H9 (cell line): ENCODE measurements at places on chromosomes 1 and 21. TPM values are rescaled to one million over a fixed set of nuclear protein-coding genes. Genes with fewer than 3 reads are reported as not detected.
A peak's percentile ranks its signal among the peaks of the same experiment; 100 is the strongest.

The DCLRE1B gene
- total RNA-seq: 12.0 and 13.4 TPM in 2 replicates

The PDZK1 gene
- not detected in 2 replicates for total RNA-seq

The LEPR gene
- 3.3 TPM in 2 replicates for total RNA-seq

- H3K27me3 ChIP-seq: no peaks in the 10 kb centered on the region
- no peak overlapping the region for H3K27ac ChIP-seq
- no peaks in the 10 kb centered on the region; the same call in 1 of the 2 replicates for H3K4me1 ChIP-seq
- no peak overlapping the region for H3K4me3 ChIP-seq
- no peak for DNase-seq
Measured at GRCh38 chr1:209620487-209620884, 31.7 kb downstream of the LAMB3 start.

DNA sequence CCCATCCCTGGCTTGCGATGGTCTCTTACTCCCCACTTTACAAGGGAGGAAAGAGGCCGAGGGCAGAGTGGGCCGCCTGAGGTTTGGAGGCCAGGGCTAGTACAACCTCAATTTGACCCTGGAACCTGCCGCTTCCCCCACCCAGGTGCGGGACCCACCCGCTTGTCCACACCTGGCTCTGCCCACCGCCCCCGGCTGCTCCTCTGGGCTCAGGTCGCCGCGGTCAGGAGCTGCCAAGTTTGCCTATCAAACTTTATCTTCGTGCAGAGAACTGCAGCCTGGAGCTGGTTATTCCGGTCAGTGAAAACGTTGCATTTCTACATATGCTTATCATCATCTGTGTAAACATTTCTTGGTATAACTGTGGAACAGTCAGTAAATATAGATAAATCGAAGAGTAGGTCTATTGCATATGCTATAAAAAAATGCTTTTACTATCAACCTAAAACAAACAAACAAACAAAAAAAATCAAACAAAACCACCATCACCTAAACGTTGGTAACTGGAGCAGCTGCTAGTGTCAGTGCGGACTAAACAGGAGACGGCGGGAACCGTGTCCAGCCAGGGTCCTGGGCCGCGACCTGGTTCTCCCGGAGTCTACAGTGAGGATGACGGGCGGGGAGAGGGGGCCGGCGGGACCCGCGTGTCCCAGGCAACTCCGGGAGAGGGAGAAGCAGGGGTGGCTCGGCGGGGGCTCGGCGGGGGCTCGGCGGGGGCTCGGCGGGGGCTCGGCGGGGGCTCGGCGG lies 906 bp upstream of the ADARB1 start:
- H3K27me3 ChIP-seq: peaks cover 11% of the 10 kb centered on the region; the same call in 1 of the 2 replicates
- no peak for DNase-seq
- H3K4me3 ChIP-seq: peak overlapping the region; percentile 77

DNA sequence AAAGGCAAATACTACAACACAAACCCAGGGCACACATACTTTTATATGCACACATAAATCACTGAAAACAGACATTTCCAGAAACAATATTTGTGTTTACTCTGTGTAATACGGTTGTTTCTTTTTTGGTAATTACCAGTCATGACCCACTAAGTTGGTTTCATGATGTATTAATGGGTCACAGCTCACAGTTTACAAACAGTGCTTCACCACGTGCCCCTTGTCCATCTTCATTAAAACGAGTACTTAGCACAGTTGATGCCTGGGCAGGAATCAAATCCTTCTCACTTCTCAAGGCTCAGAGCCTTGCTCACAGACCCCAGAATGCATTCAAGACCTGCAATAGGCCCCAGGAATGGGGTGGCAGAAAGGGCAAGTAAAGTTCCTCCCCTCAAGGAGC lies 13.8 kb downstream of the SSBP3 start:
- no peaks in the 10 kb centered on the region; the same call in 1 of the 2 replicates for H3K4me1 ChIP-seq
- no peaks in the 10 kb centered on the region for H3K27me3 ChIP-seq
- DNase-seq: no peak
- H3K36me3 ChIP-seq: peaks cover 29% of the 10 kb centered on the region
- no peak overlapping the region; the same call in 2 of the 3 replicates for H3K4me3 ChIP-seq

DNA sequence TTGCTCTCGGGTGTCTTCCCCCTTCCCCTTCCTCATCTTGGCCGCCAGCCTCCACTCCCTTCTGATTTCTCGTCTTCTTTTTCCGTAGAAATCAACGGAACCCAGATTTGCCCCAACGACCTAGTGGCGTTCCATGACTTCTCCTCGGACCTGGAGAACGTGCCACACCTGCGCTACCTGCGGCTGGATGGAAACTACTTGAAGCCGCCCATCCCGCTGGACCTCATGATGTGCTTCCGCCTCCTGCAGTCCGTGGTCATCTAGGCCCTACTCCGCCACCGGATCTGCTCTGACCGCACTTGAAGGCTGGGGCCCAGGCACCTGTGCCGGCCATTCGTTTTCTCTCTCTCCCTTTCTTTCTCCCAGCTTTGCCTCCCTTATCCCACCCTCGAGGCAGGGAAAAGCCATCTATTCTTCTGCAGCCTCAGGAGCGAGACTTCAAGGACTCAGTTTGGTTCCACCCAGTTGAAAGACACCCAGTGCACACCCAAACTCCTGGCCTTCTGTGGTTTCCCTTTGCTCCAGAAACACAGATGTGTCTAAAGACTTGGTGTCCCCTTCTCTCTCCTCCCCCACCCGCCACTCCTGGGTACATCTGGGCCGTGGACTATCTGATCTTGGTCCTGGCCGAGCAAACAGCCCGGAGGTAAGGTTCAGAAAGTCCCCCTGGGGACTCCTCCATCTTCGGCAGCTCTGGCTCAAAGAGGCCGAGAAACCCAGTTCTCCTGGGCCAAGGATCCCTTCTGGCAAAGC lies 7.2 kb upstream of the OPTC start:
- DNase-seq: no peak
- peak overlapping the region; percentile 75 for H3K4me3 ChIP-seq
- no peak overlapping the region for H3K27ac ChIP-seq
- H3K27me3 ChIP-seq: no peaks in the 10 kb centered on the region
- no peaks in the 10 kb centered on the region; the same call in 1 of the 2 replicates for H3K4me1 ChIP-seq
